Skeletal muscle tissue (tissue), 5 donors: ENCODE measurements at places on chromosomes 3 and 15. TPM values are rescaled to one million over a fixed set of nuclear protein-coding genes. Genes with fewer than 3 reads are reported as not detected.

Gene ADAMTSL3
- total RNA-seq: 43.3 TPM

Gene LYZL4
- total RNA-seq: not detected

Gene NIPA2
- 32.4 TPM for total RNA-seq

Gene HTR3E
- total RNA-seq: not detected
